ENCODE measurements at places on chromosomes 2 and 18.

DNA sequence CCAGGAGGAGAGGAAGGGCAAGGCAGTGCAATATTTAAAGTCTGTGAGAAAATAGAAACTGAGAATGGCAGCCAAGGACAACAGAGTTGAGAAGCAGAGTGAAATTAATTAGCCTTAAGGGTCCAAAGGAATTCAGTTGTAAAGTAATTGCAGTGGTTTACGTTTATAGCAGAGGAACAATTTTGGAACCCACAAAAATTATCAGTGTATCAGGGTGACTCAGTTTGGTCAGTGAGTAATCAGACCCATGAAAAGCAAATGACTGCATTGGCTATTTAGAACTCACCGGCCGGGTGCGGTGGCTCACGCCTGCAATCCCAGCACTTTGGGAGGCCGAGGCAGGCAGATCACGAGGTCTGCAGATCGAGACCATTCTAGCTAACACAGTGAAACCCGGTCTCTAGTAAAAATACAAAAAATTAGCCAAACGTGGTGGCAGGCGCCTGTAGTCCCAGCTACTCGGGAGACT is 245.8 kb upstream of the SLC39A10 start:
- no peak for DNase-seq

- DNase-seq = no peak
Observed at GRCh38 chr2:147172493-147173188, 672.2 kb upstream of the ACVR2A start.

GRCh38 chr2:104873689-104874054 is 19.8 kb downstream of the POU3F3 start:
- no peak for DNase-seq

GRCh38 chr18:7921938-7922587 is 354.9 kb downstream of the PTPRM start:
- no peak for DNase-seq

DNA sequence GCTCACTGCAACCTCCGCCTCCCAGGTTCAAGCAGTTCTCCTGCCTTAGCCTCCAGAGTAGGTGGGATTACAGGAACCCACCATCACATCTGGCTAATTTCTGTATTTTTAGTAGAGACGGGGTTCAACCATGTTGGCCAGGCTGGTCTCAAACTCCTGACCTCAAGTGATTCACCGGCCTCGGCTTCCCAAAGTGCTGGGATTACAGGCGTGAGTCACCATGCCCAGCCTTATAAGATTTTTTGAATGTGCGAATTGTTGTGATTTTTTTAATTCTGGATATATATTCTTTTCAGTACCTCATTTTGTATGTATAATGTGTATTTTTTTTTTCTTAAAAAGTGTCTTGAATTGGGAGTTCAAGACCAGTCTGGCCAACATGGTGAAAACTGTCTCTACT is 42.0 kb upstream of the CCDC150 start:
- no peak for DNase-seq

DNA sequence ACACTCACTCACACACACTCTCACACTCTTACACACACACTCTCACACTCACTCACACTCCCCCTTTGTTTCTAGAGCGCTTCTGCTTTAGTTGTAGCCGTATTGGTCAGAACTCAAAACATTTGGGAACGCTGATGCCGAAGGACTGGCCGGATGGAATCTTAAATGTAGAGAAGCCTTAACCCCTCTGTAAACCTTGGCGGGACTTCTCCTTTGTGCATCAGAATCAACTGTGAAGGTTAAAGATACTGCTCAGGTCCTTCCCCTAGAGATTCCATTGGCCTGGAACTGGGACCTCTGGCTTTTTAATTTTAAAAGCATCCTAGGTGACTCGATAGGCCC is 18.3 kb downstream of the SH3BP4 start:
- DNase-seq = no peak

- DNase-seq = no peak
Observed at GRCh38 chr2:214069254-214069653, 341.6 kb upstream of the VWC2L start.

GRCh38 chr2:25894135-25894830 is 16.0 kb upstream of the ASXL2 start:
- DNase-seq = peak; percentile 35

DNA sequence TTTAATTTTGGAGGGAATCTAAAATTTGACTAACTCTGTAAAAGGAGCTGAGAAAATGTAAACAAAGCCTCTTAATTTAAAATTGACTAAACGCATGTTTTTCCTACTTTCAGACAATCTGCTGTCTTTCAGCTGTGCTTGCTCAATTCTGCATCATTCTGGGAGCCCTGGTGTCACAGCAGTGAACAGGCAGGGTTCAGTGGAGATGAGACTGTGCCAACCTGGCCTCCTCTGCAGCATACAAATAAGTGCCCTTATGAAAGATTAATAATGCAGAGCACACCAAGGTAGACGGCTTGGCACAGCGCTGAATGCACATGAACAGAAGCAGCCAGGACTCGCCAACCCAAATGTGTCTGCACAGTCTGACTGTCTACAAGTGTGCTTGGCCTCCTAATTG is 222.0 kb upstream of the CHAC2 start:
- peak; percentile 94 for DNase-seq

GRCh38 chr2:38301340-38301968 is 75.6 kb downstream of the ATL2 start:
- DNase-seq = no peak

- DNase-seq = no peak
Observed at GRCh38 chr2:22124003-22124402, 1000.2 kb downstream of the TDRD15 start.

GRCh38 chr18:13521418-13521817 is 204.9 kb downstream of the FAM210A start:
- no peak for DNase-seq

- peak; percentile 96 for DNase-seq
Observed at GRCh38 chr2:223633656-223634055, 31.5 kb upstream of the SCG2 start.

DNA sequence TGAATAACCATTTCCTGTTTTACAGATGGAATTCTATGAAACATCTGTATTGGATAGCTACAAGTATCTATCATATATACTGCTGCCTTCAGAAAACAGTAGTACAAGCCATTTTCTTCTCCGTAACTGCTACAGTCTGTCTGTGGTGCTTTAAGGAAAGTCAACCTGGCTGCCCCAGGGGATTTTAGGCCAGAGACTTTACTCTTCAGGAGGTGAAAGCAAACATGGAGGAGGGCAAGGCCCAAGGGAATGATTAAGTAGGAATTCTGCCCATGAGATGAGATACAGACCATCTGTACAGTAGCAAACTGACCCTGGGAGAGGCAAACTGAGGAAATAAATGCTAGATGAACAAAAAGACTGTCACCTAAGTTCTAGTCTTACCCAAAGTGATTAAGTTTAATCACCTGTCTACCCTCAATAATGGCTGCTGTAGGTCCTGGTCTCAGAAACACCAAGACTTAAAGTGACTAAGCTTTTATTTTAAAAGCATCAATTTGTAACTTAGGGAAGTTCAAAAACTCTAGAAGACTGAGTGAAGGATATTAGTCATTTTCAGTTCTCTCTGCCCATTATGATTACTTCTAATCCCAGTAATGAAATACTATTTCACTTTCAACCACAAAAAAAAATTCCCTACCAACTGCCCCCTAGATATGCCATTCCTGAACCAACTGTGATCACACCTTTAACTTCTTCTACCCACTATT is 14.8 kb downstream of the MBD2 start:
- no peak for DNase-seq

DNA sequence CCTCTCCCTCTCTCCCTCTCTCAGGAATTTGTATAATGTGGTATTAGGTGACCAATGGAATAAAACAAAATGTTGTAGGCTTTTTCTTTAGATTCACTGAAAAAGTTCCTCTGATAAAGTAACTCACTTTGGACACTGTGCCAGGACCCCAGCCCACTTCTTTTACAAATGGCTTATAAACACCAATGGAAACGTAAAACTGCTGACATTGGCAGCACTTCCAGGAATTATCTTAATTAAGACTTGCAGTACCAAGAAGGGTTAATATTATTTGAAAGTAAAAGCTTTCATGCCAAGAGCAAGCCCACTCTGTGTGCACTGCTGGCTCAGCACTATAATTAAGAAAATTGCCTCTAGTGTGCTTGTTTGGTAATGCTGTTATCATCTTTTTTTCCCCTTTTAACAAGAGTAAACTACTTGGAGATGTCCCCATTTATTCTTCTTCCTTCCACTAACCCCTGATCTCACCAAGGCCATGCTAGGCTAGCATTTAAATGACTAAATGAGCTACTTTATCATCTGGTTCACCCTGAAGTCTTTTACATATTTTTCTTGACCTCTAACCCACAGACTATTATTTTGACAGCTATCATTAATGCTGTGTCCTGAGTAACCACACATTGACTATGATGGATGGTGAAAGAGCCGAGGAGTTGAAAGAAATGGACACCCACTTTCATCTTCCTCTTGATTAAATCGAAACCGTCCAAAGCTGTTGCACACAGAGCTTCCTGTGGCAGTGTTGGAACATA is 232.2 kb upstream of the ETAA1 start:
- no peak for DNase-seq

- DNase-seq = no peak
Observed at GRCh38 chr2:65991381-65992197, 443.3 kb upstream of the MEIS1 start.

DNA sequence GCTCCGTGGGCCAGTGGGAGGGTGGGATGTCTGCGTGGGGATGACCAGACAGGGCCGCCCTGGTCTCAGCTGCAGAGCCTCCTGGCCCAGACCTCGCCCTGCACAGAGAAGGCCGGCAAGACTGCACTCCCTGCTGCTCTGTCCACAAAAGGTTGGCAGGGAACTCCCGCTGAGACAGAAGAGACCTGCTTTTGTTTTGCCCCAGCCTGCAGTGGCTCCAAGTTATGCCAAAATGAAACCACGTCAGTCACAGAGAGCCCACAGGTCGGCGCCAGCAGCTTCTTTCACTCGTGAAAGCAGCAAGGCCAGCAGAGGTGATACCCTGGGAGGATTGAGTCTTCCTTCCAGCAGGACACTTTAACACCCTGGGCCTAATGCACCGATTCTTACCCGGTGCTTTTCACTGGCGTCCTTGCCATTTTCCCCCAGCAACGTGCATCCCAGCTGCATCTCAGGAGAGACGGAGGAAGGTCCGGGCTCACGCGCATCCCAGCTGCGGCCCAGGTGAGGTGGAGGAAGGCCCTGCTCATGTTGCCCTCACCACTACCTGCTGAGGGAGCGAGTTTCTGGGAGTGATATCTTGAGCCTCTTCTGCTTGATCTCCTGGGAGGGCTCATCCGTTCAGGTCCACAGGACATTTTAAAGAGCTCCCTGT is 22.1 kb upstream of the CTDP1 start:
- no peak for DNase-seq

DNA sequence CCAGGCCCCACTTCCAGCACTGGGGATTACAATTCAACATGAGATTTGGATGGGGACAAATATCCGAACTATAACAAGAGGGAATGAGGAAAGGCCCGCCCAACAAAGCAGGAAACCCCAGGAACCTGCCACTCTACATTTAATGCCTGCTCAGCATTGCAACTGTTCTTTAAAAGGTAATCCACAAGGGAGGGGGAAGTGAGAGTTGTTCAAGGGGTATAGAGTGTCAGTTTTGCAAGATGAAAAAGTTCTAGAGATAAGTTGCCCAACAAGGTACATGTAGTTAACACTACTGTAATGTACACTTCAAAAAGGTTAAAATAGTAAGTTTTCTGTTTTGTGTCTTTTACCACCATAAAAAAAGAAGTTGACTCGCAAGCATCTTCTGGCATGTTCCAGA is 137.6 kb downstream of the MBD2 start:
- no peak for DNase-seq

GRCh38 chr2:14635391-14635871 is 2.9 kb downstream of the LRATD1 start:
- DNase-seq = peak; percentile 70

DNA sequence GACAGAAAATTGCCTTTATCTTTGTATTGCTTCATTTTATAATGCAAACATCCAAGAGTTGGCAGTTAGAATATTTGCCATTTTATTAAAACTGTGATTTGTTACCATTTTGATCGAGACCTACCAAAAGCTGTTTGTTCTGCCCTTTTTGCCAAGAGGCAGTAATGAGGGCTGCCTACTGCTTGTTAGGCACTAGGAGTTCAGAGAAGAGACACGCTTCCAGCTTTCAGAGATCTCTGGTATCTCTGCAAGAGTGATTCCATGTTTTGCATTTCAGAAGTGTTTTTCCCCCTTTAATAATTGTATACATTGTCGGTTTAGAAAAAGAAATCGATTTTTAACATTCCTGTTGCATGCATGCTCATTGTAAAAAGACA is 628 bp downstream of the MRPL30 start:
- no peak for DNase-seq

DNA sequence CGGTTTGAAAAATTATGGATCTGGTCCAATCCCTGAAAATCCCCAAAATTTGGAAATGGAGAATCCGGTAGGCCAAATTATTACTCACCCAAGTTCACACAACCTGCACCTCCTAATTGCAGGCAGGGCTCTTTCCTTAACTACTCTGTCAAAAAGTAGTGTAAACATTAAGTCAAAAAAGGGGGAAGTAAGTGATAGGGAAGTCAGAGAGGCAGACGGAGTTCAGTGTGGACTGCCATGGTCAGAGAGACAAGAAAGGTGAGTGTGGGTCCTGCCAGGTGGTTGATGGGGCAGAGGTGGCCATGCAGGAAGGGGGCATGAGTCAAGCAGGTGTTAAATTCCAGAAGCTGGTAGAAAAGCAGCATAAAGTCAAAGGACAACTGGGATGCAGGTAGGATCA is 104.7 kb upstream of the STPG4 start:
- no peak for DNase-seq

- DNase-seq = no peak
Observed at GRCh38 chr18:34779112-34779511, 69.0 kb downstream of the DTNA start.

DNA sequence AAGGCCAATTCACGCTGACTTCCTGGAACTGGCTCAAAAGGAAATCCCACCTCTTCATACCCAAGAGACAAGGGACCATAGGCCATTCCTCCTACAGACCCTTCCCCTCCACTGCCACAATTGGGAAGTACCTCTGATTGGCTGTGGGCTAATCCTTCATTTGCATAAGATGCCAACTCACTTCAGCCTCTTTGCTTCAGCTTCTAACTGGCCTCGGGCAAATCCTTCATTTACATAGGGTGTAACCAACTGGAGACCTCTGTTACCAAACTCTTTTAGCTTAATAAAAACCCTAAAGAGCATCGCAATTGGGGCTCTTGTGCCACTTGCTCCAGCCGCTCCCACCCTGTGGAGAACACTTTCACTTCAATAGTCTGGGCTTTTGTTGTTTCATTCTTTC is 38.2 kb downstream of the MC2R start:
- DNase-seq = no peak

- DNase-seq = peak; percentile 41
Observed at GRCh38 chr2:129801575-129801974, 177.9 kb upstream of the RAB6C start.

DNA sequence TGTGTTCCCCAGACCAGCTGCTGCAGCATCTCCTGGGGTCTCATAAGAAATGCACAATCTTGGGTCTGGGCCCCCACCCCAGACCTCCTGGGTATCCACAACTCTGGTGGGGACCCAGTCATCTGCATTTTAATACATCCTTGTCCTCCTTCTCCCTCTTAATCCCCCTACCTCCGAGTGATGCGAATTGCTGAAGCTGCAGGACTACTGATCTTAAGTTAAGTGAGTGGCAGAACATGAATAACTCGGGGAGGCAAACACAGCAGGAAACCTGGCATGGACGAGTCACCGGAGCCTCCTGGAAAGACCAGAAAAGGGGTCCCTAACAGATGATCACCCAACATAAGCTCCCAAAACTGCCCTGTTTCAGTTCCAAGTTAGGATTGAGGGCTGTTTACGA is 283.2 kb upstream of the MGAT5 start:
- no peak for DNase-seq
